ENCODE measurements at places on chromosomes 3 and 15. TPM values are rescaled to one million over a fixed set of nuclear protein-coding genes. Genes with fewer than 3 reads are reported as not detected.

The PRSS50 gene
- total RNA-seq: not detected

The SLC2A2 gene
- total RNA-seq: not detected

The ZNF80 gene
- total RNA-seq: not detected

The NR1D2 gene
- total RNA-seq: 36.5 TPM

The NR2E3 gene
- total RNA-seq: under 0.01 TPM

The SI gene
- total RNA-seq: not detected

The NMB gene
- total RNA-seq: 2.1 TPM

The FHIT gene
- 1.2 TPM for total RNA-seq

The AP3B2 gene
- 0.23 TPM for total RNA-seq

The EXOG gene
- 12.9 TPM for total RNA-seq

The THSD4 gene
- total RNA-seq: 159 TPM

The DLEC1 gene
- total RNA-seq: under 0.01 TPM

The CNTN3 gene
- 0.97 TPM for total RNA-seq

The FBXW12 gene
- not detected for total RNA-seq

The CCR9 gene
- not detected for total RNA-seq

The BHLHE40 gene
- 85.1 TPM for total RNA-seq

The ATG7 gene
- 119 TPM for total RNA-seq

The CADM2 gene
- not detected for total RNA-seq

The SLC38A3 gene
- total RNA-seq: not detected

The TTLL13 gene
- not detected for total RNA-seq

The TF gene
- total RNA-seq: under 0.01 TPM

The XXYLT1 gene
- total RNA-seq: 25.8 TPM

The IQCF5 gene
- not detected for total RNA-seq

The CLCN2 gene
- total RNA-seq: 2.4 TPM

The CATSPER2 gene
- total RNA-seq: 9.6 TPM

The DUOX1 gene
- not detected for total RNA-seq

The UTS2B gene
- 0.30 TPM for total RNA-seq

The GHSR gene
- not detected for total RNA-seq

The CYP1A1 gene
- not detected for total RNA-seq

The GBE1 gene
- total RNA-seq: 218 TPM

The ECT2 gene
- total RNA-seq: 41.6 TPM

The GOLGA8J gene
- total RNA-seq: not detected

The SMAD6 gene
- 25.5 TPM for total RNA-seq

The STAB1 gene
- 1.1 TPM for total RNA-seq

The GLDN gene
- under 0.01 TPM for total RNA-seq

The IGDCC3 gene
- total RNA-seq: not detected

The CD96 gene
- total RNA-seq: not detected

The SLC28A1 gene
- not detected for total RNA-seq

The APOD gene
- not detected for total RNA-seq

The SCG5 gene
- 30.9 TPM for total RNA-seq

The CHL1 gene
- not detected for total RNA-seq

The EFCC1 gene
- total RNA-seq: not detected

The VWA5B2 gene
- total RNA-seq: not detected

The CASR gene
- not detected for total RNA-seq

The GATA2 gene
- total RNA-seq: 1.5 TPM

The GUCA1C gene
- not detected for total RNA-seq

The TM4SF18 gene
- 0.46 TPM for total RNA-seq

The IP6K1 gene
- total RNA-seq: 39.2 TPM

The DNAH1 gene
- 3.0 TPM for total RNA-seq

The SAMD7 gene
- total RNA-seq: not detected
